ENCODE measurements at places on chromosomes 16 and 17. TPM values are rescaled to one million over a fixed set of nuclear protein-coding genes. Genes with fewer than 3 reads are reported as not detected.

The GGT6 gene
- total RNA-seq = 0.14 TPM

The ACSM2A gene
- not detected for total RNA-seq

- DNase-seq = no peak
Observed at GRCh38 chr16:19288872-19289799, 3.6 kb downstream of the CLEC19A start.

GRCh38 chr16:84509032-84509950, 4.8 kb upstream of the MEAK7 start:
- no peak for DNase-seq

- DNase-seq = peak; percentile 93
Observed at GRCh38 chr17:17001874-17002520, 30.1 kb upstream of the TNFRSF13B start.

- peak; percentile 61 for DNase-seq
Observed at GRCh38 chr17:81392909-81393654, 2.2 kb upstream of the BAHCC1 start.

DNA sequence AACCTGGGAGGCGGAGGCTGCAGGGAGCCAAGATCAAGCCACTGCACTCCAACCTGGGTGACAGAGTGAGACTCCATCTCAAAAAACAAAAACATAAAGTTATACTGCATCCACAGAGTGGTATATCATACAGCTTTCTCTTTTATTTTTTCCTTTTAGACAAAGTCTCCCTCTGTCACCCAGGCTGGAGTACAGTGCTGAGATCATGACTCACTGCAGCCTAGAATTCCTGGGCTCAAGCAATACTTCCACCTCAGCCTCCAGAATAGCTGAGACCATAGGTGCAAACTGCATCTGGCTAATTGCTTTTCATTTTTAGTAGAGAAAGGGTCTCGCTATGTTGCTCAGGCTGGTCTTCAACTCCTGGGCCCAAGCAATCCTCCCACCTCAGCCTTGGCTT, 10.0 kb upstream of the COPRS start:
- DNase-seq = no peak

Data from Right ventricle myocardium inferior (tissue), 1 donor.